ENCODE measurements at places on chromosomes 6 and 20.

DNA sequence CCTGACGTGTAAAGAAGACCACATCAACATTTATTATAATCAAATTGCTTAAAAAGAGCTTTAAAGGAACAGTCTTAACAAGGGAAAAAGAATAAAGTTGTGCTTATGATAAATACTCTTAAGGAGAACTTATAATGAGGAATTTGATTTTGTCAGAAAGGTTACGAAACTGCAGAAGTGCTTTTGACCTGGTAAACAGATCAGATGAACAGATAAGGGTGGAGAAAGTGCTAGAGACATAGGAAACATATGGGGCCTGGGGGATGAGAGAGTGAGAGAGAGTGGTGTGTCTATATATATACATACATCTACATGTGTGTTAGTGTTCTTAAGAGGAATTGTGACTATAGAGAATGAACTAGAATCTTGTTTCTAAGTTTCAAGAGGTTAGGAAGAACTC lies 186.2 kb upstream of the GJE1 start:
- no peak for DNase-seq

DNA sequence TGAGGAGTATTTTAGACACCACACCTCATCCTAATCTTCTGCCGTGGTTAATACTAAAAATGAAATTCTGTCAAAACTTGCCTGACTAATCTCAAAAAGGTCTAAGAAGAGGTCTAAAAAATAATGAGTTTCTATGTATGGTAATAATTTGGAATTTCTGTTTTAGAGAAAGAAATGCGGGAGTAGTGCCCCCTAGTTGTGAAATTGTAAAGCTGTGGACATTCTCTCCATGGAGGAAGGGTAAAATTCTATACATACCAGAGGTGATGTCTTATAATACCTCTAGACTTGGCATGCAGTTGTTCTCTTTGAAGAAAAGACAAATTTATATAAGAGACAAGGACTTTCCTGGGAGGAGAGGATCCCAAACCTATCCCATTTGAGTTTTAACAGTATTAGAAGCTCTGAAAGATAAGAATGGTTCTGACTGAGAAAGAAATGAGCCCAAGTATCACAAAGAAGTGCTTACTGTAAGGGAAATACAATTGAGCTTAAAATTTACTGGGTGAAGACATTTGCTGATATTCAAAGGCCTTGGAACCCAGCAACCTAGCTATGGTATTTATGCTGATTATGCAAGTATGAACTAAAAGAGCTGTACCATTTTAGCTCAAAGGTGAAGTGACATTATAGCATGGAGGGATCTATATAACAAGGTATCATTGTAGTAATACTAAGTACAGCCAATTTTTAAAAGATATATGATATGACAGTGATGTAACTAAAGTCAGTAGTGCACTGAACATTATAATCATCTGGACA lies 5.1 kb upstream of the EPHA7 start:
- DNase-seq, result no peak

DNA sequence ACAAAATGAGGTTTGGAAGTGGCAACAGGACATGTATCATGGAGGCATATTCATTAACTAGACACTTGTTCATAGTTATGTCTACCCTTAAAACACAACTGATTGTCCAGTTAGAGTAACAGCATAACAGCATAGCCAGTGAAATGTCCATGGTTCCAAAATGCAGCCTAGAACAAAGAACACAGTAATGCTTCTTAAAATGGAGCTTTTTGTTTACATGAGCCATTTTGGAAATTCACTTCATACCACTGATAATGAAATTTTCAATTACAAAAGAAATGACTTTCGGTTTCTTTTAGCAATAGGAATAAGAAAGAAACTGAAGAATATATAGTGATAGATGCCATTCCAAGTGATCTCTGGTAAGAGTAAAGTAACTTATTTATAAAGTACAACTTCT lies 111.1 kb upstream of the DST start:
- no peak for DNase-seq

DNA sequence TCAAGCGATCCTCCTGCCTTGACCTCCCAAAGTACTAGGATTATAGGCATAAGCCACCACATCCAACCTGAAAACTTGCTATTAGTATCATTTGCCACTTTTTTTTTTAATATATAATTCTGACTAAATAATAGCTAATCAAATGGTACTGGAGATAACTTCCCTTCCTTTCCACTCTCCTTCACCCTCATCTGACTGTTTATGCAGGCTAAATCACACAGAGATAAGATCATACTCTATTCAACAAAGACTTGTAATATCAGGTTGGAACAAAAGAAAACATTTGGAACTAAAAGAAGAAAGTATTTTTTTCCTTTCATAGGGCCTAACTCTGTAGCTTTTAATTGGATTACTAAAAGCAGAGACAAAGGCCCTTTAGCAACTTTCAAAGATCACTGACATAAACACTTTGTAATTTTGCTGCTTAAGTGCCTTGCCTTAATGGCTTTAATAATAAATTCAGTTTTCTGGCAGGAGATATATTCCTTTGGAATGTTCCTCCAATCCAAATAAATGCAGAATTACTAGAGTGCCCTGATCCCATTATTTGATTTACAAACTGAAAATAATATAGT lies 198.7 kb upstream of the ASCC3 start:
- DNase-seq, result no peak

DNA sequence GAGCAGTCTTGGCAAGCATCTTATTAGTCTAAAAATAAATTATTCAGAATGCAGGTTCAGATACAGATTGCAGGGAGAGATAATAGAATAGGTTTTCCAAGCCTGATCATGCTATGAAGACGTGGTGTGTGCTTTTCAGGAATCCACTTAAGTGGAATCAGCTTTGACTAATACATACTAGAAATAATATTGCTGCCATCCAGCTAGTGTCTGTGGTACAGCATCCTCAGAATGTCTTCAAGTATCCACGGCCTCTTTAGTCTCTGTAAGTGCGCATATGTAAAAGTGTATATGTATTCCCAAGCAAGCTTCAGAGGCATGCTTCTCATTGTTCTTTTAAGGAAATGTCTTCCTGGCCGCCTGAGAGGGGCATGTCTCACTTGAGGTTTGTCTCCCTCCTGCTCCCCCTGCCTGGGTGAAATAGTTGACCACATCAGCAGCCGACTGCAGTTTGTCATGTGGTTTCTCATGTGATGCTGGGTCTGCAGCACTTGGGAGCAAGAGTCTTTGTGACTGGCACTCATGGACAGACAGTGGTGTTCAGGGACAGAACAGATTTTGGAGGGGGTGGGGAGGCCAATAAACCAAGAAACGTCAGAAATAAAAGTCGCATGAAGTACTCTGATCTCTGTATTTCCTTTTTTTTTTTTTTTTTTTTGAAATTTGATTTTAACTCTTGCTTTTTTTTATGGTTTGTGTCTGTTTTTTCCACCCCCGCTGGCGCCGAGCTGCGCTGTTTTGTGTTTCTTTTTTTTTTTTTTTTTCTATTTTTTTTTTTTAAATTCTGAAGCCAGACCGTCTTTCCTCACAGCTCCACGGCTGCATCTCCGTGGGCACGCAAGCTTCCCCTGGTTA lies 150.8 kb downstream of the PRL start:
- no peak for DNase-seq

All from CD8-positive, alpha-beta T cell (primary cell).